ENCODE measurements at places on chromosomes 1 and 21.

GRCh38 chr1:218529646-218530300 lies 184.6 kb downstream of the TGFB2 start:
- peak; percentile 72 for DNase-seq

- DNase-seq, result no peak
Measured at GRCh38 chr1:186302381-186302920, 72.6 kb downstream of the TPR start.

DNA sequence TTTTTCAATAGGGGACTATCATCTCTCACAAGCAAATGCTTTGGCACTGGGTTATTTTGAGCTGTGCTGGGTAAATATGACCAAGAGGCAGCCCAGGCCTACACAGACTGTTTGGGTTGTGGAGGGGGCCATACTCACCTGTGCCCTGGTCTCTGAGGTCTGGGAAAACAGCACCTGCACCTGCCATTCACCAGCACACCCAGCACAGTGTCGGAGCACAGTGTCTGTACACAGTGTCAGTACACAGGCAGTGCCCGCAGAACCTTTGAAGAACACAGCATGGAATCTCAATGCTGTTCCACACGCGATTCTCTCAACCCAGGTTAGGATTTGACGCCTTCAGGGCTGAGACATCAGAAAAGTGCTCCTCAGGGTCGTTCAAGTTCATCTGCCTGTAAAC lies 35.0 kb upstream of the FAM89A start:
- no peak for DNase-seq

GRCh38 chr1:248098529-248098928 lies 3.5 kb downstream of the OR2L13 start:
- DNase-seq, result no peak

- no peak for DNase-seq
Measured at GRCh38 chr1:229247871-229248270, 23.0 kb upstream of the RAB4A start.

GRCh38 chr1:4309676-4310320 lies 344.6 kb upstream of the AJAP1 start:
- no peak for DNase-seq
